ENCODE measurements at places on chromosomes 11 and 22.

DNA sequence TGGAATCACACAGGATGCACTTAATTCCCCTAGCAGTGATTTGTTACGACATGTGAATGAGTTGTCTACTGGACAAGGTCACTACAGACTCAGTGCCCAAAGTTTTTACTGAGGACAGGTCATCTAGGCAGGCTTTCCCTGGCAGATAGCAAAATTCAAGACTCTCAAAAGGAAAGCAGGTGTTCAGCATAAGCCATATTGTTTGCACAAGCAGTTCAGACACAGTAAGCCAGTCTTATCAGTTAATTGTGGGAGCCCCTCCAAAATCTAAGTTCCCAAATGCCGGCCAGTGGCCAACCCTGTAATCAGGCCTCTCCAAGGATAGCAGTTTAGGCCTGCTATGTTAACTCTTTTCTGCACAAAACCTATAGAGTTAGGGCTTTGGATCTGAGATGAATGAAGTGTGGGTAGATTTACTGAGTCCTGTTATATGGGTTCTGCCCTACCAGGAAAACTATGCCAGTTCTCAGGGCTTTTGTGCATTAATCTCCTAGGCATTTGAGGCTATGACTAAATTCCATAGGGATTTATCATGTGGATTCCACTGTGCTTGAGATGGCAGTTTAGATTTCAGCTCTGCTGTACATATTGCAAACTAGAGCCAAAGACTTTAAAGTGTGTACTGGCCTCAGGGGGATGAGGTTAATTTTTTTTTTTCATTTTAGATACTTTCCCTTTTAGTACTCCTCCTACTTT lies 4.8 kb upstream of the ARHGEF12 start:
- DNase-seq, result no peak

DNA sequence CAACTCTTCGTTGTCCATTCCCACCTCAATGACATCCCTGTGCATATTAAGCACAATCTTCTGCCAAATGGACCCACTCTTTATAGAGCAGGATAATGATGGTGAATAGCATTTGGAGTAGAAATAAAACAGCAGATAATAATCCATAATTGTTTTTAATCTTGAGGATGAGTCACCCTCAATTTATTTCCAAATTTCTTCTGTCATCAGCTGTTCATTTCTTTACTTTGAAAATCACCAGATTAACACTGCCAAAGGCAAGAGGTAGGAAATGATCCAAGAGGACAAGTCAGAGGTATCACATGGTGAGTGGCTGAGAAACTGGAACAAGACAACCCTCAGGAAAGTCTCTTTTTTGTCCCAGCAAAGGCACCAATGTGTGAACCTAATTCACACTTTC lies 7.3 kb upstream of the AMBRA1 start:
- DNase-seq, result no peak

DNA sequence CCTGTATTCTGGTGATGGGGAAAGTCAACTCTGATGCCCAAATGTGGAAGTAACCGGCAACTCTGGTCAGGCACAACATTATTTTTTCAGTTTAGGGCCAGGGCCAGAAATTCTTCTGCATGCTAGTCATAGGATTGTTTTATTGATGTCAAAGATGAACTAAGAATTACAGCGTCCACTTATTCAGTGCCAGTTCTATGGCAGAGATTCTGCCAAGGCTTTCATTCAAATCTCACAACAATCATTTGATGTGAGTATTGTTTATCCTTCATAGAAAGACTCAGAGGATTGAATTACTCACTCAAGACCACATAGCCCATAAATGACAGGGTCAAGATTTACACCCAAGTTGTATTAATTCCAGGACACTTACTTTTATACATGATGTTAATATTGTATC lies 87.7 kb downstream of the TMPRSS5 start:
- no peak for DNase-seq

GRCh38 chr22:19062139-19062942 lies 59.9 kb downstream of the DGCR2 start:
- no peak for DNase-seq

- DNase-seq, result no peak
Observed at GRCh38 chr11:86575927-86576326, 96.5 kb downstream of the ME3 start.

- no peak for DNase-seq
Observed at GRCh38 chr22:29109822-29110221, 37.0 kb downstream of the KREMEN1 start.

DNA sequence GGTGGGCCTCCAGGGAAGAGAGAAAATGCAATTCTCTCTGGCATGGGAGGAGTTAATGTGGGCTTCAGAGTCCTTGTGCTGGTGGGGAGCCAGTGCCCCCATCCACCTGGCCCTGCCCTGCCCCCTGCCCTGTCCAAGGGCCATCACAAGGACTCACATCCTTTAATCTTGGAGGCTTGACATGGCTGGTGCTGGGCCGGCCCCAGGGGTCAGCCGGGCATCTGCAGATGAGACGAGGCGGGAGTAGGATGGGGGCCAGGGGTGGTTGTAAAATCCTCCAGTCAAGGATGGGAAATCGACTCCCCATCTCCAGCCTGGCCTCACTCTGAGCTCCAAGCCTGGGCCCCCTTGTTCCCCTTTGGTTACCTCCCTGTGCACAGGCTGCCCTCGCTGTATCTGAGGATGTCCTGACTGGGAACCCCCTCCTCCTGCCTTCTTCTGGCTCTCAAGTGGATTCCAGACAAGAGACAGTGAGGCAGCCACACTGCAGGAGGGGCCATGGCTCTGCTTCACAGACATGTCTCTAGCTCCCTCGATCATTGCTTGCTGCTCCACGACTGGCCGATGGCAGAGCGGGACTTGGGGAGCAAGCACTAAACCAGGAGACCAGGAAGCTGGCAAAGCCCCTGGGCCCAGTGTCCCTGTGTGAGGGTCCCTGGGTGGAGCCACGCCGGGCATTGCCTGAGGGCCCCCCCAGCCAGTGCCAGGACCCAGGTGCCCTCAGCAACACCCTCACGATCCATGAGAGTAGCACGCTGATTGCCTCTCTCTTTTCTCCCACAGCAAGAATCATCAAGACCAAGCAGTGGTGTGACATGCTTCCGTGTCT lies 1120.5 kb downstream of the BRD1 start:
- DNase-seq, result no peak

DNA sequence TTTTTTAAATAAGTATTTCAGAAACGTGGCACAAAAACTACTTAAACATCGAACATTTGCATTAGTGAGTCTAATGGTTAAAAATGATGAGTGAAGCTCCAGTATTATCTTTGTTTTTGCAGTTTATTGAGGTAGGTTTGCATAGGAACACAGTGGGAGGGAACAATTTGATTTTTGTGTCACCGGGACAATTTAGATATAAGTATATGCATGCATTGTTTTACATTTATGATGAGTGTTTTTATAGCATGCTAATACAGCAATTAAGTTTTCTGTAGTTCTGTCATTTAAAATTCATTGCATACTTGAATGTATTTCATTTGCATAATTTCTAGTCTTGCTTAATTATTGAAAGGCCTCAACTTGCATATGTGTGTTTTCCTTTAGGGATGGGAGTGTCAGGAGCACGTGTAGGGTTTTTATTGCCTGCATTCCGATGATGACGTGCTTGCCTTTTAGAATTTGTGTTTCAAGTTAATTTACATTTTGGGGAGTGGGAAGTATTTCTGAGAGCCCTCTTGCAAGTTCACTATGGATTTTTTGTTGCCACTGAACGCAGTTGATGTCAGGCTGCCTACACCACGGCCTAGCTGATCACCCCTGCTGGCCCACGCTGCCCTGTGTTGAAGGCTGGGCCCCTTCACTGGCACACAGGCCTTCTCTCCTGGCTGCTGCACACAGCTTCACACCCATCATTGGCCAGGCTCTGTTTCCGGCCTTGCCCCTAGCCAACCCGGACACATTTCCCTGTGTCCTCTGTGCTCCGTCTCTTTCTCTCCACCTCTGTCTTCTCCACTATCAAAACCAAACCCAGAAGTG lies 120.9 kb downstream of the TBC1D22A start:
- DNase-seq, result no peak

GRCh38 chr11:111565114-111565720 lies 24.7 kb downstream of the LAYN start:
- DNase-seq, result no peak

- no peak for DNase-seq
Observed at GRCh38 chr11:79414644-79415317, 26.0 kb downstream of the TENM4 start.

All from HuH-7.5 (cell line).